ENCODE measurements at places on chromosomes 6 and 20. TPM values are rescaled to one million over a fixed set of nuclear protein-coding genes. Genes with fewer than 3 reads are reported as not detected.

DNA sequence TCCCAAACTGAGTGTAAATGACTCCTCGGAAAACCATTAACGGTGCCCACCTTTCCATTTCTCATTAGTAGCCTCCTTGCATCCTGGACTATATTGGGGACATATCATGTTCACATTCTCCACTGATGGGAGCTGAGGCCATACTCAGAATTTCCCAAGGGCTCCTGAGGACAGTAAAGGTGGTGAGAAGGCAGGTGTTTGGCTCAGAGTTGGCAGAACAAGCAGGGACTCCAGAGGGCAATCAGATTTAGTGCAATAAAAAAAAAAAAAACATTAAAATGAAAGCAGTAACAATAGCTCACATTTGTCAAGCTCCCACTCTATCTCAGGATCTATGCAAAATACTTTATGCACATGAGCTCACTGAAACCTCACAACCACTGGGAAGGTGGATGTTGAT is 401.4 kb downstream of the MAFB start:
- DNase-seq = no peak

TRIM31 gene
- total RNA-seq = not detected

- peak; percentile 52 for DNase-seq
Measured at GRCh38 chr20:38692436-38693411, 31.6 kb upstream of the SLC32A1 start.

GRCh38 chr20:36550790-36551299 is 9.5 kb downstream of the MYL9 start:
- DNase-seq = no peak

DNA sequence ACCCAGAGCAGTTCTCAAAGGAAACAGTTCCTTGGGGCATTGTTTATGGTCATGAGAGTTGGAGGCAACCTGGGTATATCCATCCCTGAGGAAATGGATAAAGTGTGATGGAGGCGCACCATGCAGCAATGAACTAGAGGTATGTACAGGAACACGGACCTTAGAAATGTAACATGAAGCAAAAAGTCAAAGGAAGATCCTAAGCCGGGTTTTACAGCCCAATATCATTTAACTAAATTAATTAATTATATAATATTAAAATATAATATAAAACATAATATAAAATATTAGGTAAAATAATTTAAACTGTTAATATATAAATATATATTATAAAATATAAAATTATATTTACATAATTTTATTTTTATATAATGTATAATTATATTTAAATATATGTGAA is 44.1 kb upstream of the RNF8 start:
- DNase-seq = no peak

EDN1 gene
- total RNA-seq = 2.2 TPM

- no peak for DNase-seq
Measured at GRCh38 chr20:57851796-57852195, 142.0 kb upstream of the PMEPA1 start.

HDGFL1 gene
- total RNA-seq = not detected

PDE7B gene
- total RNA-seq = 18.6 TPM

- peak; percentile 45 for DNase-seq
Measured at GRCh38 chr6:151681433-151682059, 125.9 kb upstream of the ESR1 start.

- no peak for DNase-seq
Measured at GRCh38 chr6:100460650-100461204, 4.0 kb downstream of the SIM1 start.

NT5DC1 gene
- total RNA-seq = 56.4 TPM

- DNase-seq = no peak
Measured at GRCh38 chr20:57415771-57416170, 24.6 kb downstream of the RBM38 start.

DNA sequence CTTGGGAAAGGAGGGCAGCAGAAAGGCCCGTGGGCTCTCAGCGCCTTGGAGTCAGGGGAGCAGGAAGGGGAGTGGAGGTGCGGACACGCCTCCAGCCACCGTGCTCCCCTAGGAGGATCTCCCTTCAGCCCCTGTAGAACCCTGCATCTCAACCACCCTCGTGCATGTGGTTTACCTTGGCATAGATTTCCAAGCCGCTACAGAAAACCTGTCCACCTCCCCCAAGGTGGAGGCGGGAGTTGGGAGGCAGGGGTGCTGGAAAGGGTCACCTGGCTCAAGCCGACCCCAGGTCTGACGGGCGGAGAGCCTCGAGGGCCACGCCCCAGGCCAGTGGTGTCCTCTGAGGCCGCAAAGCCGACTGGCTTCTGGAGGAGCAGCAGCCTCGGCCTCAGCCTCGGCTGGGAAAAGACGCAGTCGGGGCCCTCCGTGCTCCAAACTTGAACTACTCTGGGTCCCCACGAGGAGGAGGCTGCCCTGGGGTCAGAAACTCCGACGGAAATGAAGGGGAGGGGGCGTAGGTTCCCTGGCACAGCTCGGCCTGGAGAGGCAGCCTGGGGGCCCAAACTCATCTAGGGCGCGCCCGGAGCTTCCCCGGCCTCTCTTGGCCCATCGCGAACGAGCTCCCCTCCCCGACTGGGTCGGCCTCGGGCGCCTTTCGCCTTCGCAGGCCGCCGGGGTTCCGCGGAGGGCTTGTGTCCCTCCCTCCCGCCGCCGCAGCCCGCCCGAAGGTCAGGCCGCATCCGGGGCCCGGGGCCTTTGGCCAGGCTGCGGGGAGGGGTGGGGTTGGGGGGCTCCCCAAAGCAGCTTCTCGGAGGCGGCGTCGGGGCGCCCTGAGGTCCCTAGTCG is 6.3 kb upstream of the FOXF2 start:
- no peak for DNase-seq

- no peak for DNase-seq
Measured at GRCh38 chr6:379410-380181, 12.0 kb upstream of the IRF4 start.

BPI gene
- total RNA-seq = 0.11 TPM

DNA sequence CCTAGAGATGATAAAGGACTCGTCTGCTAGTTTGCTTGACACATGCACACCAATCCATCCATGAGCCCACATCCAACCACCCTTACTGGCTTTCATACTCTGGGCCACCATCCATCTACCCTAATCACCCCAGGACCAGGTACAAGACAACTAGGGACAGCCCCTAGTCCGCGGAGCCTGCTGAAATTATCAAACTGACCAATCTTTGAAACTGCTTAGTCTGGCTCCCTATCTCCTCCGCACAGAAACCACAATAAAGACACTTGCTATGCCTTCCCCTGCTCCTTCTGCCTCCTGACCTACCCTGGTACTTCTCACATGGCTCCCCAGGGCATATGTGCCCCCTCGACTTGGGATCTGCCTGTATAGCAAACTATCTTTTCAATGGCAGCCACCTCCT is 33.1 kb downstream of the PXDC1 start:
- DNase-seq = no peak

GRCh38 chr6:395432-396125 is 4.0 kb downstream of the IRF4 start:
- no peak for DNase-seq

- no peak for DNase-seq
Measured at GRCh38 chr20:63889241-63890200, 5.4 kb upstream of the DNAJC5 start.

DNA sequence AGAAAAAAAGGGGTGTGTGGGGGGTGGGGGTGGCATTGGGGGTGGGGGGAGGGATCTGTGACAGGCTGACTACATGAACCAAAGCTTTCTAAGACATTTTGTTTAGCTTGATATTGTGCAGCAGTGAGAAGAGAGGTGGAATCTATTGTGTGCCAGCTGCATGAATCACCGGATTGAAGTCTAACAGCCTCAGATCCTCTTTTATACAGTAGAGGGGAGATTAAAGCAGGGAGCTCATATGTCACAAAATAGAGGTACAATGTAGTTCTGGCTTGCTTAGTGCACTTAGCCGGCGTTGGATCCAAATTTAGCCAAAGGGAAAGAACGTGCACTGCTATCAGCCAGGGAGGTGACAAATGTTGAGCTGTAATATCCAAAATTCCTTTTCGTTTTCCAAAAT is 404.2 kb upstream of the CITED2 start:
- no peak for DNase-seq

NOX3 gene
- total RNA-seq = not detected

AKAP12 gene
- total RNA-seq = 13.9 TPM

GRCh38 chr6:134894800-134895199 is 55.1 kb downstream of the ALDH8A1 start:
- no peak for DNase-seq

DNA sequence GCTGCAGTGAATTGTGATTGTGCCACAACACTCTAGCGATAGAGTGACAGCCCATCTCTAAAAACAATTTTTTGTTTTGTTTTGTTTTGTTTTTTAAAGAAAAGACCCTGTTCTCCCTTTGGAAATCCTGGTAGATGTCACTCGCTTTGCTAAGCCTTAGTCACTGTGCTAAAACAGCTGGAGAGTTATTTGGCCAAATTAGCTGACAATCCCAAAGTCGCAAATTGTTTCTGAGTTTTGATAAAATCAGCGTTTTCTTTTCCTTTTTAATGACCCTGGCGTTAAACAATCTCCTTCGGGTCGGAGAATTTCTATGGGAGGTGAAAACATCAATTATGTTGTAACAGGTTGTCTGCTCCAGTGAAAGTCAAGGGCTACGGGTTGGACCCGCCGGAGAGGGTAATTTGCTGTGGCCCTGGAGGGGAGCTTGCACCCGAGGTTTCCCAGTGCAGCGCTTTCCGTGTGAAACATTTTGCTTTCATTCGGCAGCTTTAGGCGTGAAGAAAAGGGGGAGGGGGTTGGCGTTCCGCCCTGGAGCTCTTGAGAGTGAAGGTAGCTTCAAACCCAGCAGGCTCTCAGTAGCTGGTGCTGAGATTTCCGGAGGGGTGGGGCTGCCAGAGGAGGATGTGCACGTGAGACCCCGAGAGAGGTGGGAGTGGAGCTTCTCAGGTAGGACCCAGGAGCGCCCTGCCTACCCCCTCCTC is 296.6 kb downstream of the PHACTR1 start:
- peak; percentile 81 for DNase-seq

- DNase-seq = no peak
Measured at GRCh38 chr20:40943591-40943990, 85.0 kb upstream of the TOP1 start.

Data from Right ventricle myocardium superior (tissue), 1 donor.